Activated B cell treated with CpG ODN at 0.5 μM for 24 hours (primary cell): ENCODE measurements at places on chromosomes 12 and 14. TPM values are rescaled to one million over a fixed set of nuclear protein-coding genes. Genes with fewer than 3 reads are reported as not detected.

The MIA2 gene
- total RNA-seq: 22.6 and 27.1 TPM in 2 replicates

The VWF gene
- total RNA-seq: not detected in 2 replicates

The KRT2 gene
- not detected in 2 replicates for total RNA-seq

The PLA2G1B gene
- not detected in 2 replicates for total RNA-seq

The MIP gene
- not detected in 2 replicates for total RNA-seq

The STXBP6 gene
- 0.22 TPM in 1 of 2 replicates, not detected in the other for total RNA-seq

The PRIMA1 gene
- total RNA-seq: not detected in 2 replicates

- no peak for DNase-seq
Observed at GRCh38 chr12:43676183-43676813, 82.3 kb downstream of the PUS7L start.

DNA sequence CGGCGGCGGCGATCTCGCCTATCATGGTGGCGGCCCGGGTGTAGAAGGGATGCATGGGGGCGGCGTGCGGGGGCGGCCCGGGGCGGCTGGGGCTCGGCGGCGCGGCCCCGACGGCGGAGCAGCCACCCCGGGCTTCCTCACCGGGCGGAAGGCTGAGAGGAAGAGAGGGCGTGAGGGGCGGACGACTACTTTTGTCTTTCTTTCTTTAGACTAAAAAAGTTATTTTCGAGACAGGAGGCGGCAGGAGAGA lies 240 bp downstream of the BTG1 start:
- peak; percentile 56 for DNase-seq

DNA sequence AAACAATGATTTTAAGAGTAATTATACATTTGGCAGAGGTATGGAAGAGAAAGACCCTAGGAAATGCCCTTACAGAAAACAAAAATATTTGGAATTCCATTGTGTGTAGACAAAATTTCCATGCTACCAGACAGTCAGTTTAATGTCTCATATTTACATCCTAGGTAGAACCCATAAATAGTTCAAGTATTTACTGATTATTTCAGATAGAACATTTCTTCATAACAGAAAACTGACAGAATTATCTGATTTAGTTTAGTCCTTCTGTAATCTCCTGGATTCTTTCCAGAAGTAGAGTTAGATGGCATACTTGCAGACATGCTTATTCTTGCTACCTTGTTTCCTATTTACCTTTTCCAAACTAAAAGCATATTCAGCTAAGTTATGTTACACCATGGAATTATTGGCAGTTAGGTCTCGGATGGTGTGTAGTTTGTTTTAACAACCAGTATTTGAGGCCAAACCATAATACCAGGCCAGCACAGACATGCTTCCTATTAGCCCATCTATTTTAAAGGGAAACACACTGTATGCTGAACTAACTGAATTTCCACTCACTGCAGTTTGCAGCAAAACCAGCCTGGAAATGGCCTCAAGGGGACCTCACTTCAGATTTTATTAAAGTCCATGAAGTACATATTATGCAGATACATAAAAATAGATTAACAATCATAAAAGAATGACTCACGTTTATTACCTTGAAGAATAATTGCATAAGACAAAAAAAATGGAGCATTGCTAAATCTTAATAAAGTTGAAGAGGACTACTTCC lies 126.6 kb upstream of the LRIG3 start:
- DNase-seq: no peak

DNA sequence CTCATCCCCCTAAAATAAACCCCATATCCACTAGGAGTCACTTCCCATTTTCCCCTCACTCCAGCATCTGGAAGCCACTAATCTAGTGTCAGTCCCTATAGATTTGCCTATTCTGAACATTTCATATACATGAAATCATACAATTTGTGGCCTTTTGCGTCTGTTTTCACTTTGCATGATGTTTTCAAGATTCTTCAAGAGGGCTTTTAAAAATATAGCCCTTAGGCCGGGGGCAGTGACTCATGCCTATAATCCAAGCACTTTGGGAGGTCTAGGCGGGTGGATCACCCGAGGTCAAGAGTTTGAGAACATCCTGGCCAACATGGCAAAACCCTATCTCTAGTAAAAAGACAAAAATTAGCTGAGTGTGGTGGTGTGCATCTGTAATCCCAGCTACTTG lies 104.7 kb downstream of the VEZT start:
- no peak for DNase-seq

GRCh38 chr12:40738856-40739255 lies 46.6 kb downstream of the CNTN1 start:
- DNase-seq: no peak

- DNase-seq: no peak
Observed at GRCh38 chr12:129984106-129984505, 80.3 kb upstream of the TMEM132D start.

DNA sequence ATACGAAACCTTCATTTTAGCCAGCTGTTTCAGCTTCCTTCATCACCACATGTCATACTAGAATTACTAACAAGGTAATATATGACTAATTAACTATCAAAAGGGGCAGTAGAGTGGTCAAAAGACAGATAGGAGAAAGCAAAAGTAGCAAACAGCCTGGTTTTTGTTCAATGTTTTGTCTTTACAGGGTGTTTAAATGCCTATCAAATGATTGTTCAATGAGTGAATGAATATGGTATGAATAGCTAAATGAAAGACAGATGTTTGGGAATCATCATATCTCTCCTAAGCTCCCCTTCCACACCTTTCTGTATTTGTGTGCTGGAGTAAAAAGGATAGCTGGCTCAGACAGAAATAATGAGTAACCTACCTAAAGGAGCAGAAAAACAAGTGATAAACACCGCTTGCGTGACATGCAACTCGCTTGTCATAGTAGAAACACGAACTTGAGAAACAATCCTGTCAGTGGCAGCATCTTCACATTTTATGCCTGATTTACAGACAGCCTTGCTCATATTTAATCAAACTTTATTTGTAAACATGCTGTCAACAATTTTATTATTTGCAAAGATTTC lies 34.2 kb downstream of the ABCC9 start:
- no peak for DNase-seq

GRCh38 chr14:54650331-54650958 lies 83.5 kb downstream of the SAMD4A start:
- no peak for DNase-seq
